Stimulated activated CD4-positive, alpha-beta T cell treated with anti-CD3 and anti-CD28 coated beads, Interleukin-15, amount 100 ng/mL, for 1 hour (primary cell): ENCODE measurements at places on chromosomes 5 and 9.

- DNase-seq: no peak
These were observed 39.4 kb downstream of the LYRM7 start for GRCh38 chr5:131210151-131210510.

DNA sequence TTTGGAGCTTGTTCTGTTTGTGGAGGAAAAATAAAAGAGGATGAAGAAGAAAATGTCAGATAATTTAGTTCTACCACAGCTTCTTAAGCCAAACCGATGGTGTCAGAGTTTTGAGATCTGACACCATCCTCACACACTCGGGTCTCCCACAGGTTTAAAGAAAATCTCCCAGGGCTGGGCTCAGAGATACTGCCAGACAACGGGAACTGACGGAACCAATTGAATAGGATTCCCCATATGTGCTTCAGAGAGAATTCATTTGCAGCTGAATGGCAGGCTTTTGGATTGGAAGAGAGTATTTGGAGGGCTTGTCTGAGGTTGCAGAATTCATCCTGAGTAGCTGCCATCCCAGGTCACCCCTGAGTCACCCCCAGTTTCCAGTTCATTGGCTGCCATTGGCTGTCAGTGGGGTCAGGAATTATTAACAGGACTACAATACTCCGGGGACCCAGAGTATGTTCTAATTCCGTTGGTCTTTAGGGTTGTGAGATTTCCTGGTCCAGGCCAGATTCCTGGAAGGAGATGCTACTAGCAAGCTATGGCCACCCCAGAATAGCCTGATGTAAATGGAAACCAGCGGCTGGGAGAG lies 131.3 kb downstream of the PDZD2 start:
- no peak for DNase-seq

- no peak for DNase-seq
These were observed 196.2 kb downstream of the HSPA4 start for GRCh38 chr5:133247881-133248624.

- DNase-seq: no peak
These were observed 8.4 kb downstream of the NSG2 start for GRCh38 chr5:174053905-174054304.

GRCh38 chr5:170752257-170753215 lies 31.0 kb upstream of the GABRP start:
- DNase-seq: no peak

GRCh38 chr9:133476036-133476931 lies 2.6 kb downstream of the SLC2A6 start:
- no peak for DNase-seq

DNA sequence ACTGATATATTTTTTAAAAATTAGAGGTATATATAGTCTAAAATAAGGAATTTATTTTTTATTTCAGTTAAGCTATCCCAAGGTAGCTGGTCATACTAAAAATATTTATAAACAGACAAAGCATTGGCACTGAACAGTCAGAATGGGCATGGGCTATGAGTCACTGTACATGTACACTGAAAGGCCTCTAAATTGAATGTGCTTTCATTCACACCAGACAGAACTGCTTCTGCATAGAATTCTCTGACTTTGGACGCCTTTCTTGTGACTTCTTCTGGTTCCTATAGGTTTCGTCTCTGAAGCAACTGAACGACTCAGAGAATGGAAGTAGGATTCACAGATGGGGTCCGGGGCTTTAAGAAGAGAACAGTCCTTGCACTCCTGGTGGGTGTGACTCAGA lies 394.8 kb upstream of the MEF2C start:
- DNase-seq: no peak

GRCh38 chr9:90803860-90804593 lies 2.4 kb downstream of the SYK start:
- DNase-seq: no peak

GRCh38 chr9:34959461-34959860 lies 1.4 kb downstream of the PHF24 start:
- no peak for DNase-seq

- DNase-seq: no peak
These were observed 68.1 kb downstream of the GALNT12 start for GRCh38 chr9:98875536-98875935.

DNA sequence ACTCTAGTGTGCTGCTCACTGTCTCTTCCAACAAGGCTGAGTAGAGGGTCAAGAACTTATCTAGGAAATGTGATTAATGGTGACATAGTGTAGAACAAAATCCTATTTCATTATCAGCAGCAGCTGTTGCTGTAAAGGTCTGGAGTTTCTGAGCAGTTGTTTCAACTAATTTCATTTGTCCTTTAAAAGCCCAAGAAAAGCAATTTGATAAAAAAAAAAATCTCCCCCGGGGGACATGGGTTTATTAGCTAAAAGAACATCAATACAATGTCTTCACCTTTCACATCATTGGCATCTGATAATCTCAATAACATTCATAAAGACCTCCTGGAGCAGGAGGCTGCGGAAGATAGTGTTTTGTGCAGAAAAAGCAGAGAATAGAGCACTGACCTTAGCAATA lies 468.1 kb downstream of the KCTD16 start:
- no peak for DNase-seq
